ENCODE measurements at places on chromosomes 3 and 15.

DNA sequence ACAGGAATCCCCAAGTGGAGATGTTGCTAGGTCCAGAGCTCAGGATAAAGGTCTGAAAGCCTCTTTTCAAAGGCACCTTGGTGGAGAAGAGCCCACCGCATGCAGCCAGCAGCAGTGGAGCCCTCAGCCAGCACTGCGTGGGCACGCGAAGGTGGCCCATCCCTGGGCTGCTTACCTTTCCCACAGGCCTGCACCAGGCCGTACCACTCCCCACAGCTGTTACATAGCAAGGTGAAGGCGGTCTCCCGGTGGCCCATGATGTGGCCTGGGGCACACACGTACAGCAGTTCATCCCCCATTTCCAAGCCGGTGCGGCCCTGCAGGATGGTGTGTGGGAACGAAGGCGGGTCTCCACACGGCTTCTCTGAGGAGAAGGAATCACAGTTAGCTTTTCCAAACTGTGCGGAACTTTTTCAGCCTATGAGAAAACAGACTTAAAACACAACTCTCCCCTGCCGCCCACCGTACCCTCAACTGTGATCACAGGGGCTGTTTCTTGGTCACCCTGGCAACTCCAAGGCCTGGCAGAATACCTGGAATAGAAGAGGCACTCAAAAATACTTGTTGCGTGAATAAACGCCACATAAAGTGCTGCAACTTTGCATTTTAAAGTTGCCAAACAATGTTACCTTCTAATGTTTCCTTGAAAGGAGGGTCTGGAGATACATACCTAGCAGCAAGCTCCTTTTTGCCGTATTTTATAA is 43.7 kb downstream of the SUSD5 start:
- no peak for ATAC-seq

DNA sequence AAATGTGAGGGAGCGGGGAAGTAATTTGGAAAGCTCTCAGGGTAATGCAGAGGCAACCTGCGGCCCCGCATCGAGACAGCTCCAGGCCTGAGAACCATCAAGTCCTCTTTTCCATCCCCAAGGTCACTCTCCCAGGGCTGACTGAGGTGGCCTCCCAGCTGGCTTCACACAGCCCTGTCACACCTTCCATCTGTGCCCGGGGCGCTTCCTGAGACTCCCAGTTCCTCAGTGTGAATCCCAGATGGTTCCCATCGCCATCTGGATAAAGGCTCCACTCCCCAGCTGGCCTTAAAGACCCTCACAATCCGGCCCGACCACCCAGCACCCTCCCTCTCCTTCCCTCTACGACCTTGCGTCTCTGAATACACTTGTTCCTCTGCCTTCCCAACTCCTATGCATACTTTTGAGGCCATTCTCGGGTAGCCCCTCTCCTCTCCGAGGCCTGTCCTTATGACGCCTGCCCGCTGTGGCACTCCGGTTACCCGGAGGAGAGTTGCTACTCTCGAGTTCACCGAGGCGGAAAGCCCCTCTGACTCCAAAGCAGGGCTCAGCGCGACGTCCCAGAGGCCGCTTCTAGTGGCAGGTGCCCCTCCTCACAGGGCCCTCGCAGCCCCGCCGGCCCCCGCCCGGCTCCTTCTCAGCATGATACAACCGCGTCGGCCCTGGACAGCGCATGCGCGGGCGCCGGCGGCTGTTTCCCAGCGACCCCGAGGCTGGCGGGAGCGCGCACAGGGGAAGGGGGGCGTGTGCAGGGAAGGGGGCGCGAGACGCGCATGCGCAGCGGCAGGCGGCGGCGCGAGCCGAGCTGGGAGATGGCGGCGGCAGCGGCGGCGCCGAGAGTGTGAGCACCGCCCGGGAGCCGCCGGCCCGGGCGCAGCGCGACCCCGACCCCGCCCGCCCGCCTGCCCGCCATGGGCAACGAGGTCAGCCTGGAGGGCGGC is at the start of gene BSN:
Gene BSN, plus strand, starts transcription at position 786 of the 941 bp plus-strand sequence. Its CDS starts 126 bp downstream, at position 912.
- peak; percentile 69 for ATAC-seq

DNA sequence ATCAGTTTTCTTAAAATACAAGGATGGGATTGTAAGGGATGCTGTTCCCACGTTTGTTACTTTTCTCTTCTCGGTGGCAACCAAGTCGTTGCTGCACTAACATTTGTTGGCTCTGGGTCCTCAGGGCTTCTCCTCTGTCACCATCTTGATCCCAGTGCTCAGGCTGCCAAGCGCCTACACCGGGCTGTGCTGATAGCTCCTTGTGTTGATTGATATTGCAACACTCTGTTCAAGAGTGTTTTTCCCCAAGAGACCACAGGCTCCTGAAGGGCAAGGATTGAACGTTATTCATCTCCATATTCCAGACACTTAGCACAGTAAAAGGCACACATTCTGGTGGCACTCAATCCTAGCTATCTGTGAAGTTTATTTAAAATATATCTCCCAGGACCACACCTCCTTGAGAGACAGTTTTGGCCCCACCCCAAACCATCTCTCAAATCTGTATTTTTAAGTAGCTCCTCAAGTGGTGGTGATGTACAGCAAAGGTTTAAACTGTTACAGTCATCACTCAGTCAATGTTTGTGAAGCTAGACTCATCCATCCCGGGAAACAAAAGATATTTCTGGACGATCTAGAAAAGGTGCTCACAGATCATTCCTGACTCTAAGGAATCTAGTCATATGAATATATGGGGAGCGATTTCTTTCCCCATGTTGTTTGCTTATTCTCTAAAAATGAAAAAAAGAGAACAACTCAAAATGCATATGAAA is 38.5 kb upstream of the FOXP1 start:
- no peak for ATAC-seq

- ATAC-seq = no peak
Measured at GRCh38 chr3:179186426-179186825, 38.3 kb downstream of the PIK3CA start.

GRCh38 chr15:75042730-75043508 is 19.5 kb downstream of the PPCDC start:
- peak; percentile 76 for ATAC-seq

DNA sequence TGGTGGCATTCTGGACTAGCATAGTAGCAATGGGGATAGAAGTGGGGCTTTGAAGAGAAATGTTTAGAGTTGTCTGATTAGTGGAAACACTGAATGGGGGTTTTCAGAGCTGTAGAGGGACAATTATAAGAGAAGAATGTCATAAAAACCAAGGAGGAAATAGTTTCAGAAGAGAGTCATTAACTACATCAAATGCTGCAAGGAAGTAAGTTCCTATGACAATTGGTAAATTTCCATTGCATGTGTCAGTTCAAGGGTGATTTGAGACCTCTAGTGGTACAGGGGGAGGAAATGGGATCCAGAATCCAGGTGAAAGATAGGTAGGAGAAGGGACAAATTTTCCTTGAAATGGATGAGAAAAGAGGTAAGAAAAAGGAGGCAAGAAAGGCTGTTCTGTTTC is 68.3 kb upstream of the TBC1D5 start:
- no peak for ATAC-seq

GRCh38 chr3:46375814-46376213 is 5.1 kb downstream of the CCR5 start:
- no peak for ATAC-seq

DNA sequence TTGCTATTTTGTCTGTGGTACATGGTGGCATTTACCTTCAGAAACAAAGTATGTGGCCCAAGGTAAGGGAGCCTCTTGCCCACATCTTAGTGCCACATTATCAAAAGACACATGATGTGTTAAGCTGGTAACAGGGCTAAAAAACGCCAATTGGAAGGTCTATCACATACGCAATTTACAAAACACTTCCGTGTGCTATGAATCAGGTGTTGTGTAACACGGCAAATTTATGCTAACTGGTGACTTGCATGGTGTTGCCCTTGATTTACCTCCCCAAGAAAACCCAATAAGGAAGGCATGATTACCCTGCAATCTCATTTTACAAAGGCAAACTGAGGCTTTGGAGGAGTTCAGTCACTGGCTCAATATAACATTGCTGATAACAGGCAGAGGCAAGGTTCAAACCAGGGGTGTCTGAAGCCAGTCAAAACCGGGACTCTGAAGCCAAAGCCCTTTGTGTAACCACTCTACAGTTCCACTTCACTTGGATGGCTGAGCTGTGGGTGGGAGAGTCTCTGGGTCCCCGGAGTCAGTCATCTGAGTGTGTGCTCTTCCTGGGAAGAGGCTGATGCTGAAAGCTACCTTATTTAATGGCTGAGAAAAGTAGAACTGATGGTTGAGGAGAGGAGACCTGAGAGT is 103.9 kb upstream of the BCL6 start:
- ATAC-seq = no peak

GRCh38 chr3:185402561-185402960 is 39.6 kb downstream of the MAP3K13 start:
- peak; percentile 48 for ATAC-seq

- no peak for ATAC-seq
Measured at GRCh38 chr3:61861410-61861809, 300.0 kb downstream of the PTPRG start.

GRCh38 chr15:66390678-66391077 is 4.0 kb downstream of the MAP2K1 start:
- ATAC-seq = peak; percentile 29

- peak; percentile 75 for ATAC-seq
Measured at GRCh38 chr3:78086150-78086549, 1046.3 kb downstream of the ROBO2 start.

DNA sequence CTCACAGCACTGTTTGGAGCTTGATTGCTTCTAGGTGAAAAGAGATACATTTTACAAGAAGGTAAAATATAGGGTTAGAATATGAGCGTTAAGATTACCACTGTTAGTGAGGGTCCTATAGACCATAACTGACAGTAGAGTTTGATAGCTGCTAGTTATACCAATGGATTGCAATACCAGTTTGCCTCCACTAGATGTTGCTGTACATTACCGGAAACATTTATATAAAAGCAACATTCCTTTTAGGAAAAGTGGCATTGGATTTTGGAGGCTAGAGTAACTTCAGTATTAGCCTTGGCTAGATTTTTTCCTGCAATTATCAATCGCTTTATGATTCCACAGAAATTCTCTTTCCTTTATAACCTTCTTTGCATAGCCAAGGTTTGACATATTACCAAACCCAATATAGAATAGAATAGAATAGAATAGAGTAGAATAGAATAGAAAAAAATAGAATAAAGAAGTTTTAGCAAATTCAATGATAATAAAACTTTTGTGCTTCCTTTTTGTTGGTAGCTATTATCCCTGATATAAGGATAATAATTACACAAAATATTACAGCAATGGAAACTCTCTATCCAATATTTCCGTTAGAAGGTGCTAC is 1093.6 kb upstream of the ALCAM start:
- ATAC-seq = no peak

DNA sequence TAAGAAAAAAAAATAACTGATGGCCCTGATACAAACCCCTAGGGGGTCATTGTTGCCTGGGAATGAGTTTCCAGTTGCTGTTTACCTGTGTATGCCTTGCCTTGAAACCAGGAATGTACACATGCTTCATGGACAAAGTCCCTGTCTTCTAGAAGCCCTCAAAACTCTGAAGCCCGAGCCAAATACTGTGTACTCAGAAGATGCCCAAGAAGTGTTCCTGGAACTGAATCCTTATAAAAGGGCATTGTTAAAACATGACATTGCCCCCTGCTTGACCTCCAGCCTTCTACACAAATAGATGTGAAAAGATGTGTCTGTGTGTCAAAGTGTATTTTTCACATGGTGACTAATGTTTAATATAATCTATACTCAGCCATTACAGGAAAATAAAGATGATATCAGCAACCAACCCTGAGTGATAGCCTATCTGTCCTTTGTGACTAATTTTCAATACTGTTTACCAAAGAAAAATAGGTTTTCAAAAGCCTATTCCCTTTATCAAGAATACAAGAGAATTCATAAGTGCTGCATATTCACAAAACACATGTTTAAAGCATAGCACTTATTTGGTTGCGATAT is 325.9 kb downstream of the MECOM start:
- no peak for ATAC-seq

DNA sequence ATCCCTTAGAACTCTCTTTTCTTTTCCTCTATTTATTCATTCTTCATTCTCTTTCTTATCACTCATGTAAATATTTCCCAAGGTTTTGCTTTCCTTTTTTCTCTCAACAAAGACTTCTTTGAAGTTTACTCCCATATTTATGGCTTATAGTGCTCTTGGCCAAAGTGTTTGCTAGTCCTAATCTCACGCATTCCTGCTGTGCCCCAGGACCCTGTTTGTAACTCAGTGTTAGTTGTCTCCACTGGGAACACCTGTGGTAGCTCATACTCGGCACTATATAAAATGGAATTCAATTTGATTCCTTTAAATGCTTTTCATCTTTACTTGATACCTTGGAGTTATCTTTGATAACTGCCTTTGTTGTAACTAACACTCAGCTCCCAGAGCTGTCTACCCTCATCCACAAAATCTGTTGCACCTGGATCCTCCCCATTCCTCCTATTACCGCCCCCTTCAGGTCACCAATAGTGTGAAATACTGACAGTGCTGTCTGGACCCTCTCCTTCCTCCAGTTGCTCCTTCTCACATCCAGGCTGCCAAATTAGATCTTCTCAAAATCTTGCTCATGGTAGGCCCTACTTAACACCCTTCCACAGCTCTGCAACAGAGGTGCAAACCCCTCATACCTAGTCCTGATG is 76.8 kb downstream of the TIGIT start:
- ATAC-seq = no peak

DNA sequence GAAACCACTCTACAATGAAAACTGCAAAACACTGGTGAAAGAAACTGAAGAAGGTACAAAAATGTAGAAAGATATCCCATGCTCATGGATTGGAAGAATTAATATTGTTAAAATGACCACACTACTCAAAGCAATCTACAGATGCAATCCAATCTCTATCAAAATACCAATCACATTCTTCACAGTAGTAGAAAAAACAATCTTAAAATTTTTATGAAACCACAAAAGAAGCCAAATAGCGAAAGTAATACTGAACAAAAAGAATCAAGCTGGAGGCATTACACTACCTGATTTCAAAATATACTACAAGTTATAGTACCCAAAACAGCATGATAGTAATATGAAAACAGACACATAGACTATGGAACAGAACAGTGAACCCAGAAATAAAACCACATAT is 36.9 kb downstream of the TXNRD3 start:
- no peak for ATAC-seq

GRCh38 chr15:57172925-57173324 is 203.4 kb upstream of the CGNL1 start:
- no peak for ATAC-seq
